ENCODE measurements at places on chromosomes 5 and 9.
A peak's percentile ranks its signal among the peaks of the same experiment; 100 is the strongest.

DNA sequence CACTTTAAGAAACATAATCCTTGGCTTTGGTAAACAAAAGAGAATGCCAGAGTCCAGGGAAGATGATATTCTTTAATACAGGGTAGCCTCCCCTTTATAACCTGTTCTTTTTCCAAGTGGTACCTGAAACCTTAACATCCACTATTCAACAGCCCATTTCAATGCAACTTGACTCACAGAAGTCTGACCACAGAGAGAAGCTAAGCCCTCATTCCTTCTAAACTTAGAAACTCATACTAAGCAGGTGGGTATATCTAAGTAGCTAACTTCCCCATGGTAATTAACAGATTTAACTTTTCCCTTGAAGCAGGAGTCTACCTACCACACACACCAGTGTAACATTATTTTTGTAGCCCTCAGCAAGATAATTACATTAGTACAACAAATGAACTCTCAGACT, 91.9 kb downstream of the CEMIP2 start:
- DNase-seq = no peak

GRCh38 chr5:56818450-56819037, 3.2 kb downstream of the MAP3K1 start:
- DNase-seq = no peak

DNA sequence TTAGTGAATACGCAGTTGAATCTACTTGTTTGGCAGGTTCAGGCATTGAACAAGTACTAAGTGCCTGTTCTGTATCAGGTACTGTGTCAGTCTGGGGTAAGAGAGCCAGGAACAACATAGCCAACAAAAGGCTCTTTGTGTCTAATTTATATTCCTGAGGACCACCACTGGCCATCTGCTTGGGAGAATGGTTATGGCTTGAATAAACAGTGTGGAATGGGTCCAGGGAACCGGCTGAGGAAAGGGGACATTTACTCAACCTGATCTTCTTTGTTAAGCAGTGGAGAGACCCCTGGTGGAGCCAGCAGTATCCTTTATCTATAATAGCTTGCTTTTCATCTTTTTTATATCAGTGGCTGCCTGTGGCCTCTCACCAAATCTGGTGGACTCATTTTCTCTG, 38.6 kb downstream of the EXOSC2 start:
- no peak for DNase-seq

DNA sequence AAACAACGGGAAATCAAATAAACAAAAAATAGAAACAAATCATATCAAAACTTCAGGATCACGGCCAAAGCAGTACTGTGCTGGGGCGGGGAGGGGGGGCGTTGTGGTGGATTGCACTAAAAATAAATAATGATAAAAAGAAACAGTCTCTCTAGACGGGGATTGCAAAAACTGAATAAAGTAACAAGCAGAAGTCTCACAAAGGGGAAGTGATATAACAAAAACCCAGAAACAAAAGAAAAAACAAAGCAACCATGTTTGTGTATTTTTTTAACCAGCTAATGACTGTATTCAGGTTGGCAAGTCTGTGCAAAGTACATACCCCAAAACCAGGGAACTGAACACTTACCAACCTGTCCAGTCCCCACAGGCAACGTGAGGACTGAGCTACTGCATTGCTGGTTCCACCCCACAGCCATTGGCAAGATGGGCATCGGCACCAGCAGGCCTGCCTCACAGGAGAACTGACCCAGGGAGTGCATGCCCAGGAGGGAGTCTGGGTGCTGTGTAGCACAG, 24.1 kb downstream of the BICD2 start:
- no peak for DNase-seq

GRCh38 chr5:6291961-6292360, 86.4 kb downstream of the MED10 start:
- no peak for DNase-seq

DNA sequence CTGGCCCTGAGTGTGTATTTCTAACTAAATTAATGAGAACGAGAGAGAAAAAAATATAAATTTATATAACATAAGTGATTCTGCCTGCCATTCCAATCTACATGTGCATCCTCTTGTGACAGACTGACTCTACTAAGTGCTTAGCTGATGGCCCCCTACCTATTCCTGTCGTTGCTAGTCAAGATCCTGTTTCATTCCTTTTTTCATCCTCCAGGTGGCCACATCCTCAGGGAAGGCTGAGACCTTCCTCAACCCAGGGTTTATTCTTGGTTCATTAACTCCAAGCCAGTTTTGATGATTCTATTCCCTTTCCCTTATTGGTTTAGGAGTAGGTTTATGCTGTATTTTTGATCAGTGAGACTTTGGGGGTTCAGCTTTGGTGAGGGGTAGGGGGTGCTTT, 201.3 kb downstream of the C9orf152 start:
- no peak for DNase-seq

DNA sequence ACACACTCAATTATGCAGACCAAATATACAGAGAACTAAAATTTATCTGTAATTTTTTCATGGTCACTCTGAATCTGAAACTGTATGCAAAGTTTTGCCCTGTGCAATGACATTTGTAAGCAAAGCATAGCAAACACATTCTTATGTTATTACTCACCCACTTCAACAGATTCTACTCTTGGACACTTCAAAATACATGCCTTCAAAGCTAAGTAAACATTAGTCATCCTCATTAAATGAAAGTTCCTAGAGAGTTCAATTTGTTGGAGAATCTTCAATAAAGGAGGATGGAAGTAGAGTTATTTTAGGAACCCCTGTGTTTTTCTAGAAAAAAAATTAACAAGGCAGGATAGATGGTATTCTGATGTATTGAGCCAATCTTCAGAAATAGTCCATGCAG, 639.7 kb upstream of the C9orf72 start:
- DNase-seq = no peak

DNA sequence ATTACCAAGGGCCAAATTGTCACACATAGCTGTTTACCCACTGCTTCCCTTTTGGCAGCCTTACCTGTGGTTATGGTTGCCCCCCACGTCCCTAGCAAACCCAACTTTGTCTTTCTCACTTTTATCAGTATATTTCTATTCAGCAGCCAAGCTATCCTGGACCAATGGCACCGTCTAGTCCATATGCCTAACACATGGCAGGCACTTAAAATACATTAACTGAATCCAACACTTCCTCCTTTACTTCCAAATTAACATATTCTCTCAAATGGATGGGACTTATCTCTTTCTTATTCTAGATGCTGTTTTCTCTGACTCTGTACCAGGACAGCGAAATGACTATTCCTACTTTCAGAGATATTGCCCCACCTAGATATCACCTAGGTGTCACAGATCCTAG, 50.9 kb upstream of the SLC44A1 start:
- DNase-seq = no peak

- no peak for DNase-seq
Measured at GRCh38 chr5:74325866-74326265, 314.7 kb downstream of the ENC1 start.

DNA sequence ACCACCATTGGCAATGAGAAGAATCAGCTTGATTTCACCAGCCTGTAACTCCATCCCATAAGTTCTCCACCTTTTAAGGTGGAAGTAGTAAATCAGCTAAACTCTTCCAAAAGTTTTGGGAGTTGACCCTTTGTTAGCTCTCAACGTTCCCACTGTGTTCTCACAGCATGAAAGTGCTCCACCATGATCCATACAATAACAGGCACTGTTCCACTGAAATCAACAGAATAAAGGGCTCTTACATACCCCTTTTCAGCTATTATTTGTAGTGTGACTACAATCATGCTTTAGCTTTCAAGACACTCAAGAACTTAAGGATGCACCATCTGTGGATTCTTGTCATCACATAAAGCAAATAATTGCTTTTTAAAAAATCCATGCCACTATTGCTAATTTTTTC, 81.6 kb downstream of the PPP2R2B start:
- no peak for DNase-seq

DNA sequence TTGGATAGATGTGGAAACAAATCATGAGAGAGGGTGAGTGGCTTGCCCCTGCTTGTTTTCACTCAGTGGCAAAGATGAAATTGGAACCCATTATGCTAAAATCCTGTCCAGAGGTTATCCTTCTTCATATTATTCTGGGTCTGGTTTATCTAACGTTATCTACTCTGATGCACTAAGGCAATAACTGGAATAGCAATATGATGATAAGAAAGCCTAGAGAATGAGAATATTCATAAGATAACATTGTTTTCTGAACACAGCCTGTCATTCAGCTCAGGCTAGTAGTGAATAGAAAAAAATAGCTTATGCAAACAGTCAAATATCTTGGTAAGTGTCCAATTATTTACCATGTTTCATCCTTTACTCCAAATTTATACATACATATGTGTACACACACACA, 132.0 kb upstream of the C6 start:
- no peak for DNase-seq

DNA sequence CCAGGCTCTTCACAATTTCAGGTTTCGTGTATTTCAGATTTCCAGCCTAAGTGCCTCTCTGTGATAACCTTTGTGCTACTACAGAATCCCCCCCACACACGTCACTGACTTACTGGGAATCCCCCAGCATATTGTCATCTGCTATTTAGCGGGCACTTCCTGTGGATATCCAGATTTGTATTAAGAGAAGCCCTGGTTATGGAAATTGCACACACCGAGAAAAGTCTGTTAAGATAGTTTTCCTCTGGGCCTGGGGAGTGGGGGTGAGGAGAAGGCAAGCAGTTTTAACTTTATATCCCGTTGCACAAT, 269.9 kb downstream of the MED10 start:
- DNase-seq = peak; percentile 10

DNA sequence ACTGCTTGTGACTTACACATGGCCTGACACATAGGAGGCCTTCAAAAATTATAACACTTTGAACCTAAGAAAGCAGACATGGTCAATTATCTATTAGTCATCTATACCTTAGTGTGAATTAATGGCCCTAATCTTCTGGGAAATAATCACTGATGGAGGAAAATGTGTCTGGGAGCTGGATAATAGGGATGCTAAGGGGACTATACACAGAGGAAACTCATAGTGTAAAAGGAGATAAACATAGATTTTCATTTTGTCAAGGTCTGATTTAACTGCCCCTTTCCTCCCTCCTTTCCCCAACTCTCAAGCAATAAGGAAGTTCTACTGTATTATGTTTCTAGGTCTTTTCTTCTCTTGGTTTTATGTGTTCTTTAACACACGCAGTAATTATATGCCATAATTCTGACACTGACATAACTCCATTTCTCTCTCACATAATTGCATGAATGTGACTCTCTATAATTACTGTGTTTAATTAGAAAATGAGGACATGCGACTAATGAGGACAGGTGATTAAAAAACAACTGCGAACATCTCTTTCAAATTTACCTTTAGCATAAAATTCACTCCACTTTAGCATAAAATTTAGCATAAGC, 18.7 kb upstream of the PRELID2 start:
- DNase-seq = no peak

GRCh38 chr9:34650816-34651215, 1.2 kb upstream of the IL11RA start:
- no peak for DNase-seq

DNA sequence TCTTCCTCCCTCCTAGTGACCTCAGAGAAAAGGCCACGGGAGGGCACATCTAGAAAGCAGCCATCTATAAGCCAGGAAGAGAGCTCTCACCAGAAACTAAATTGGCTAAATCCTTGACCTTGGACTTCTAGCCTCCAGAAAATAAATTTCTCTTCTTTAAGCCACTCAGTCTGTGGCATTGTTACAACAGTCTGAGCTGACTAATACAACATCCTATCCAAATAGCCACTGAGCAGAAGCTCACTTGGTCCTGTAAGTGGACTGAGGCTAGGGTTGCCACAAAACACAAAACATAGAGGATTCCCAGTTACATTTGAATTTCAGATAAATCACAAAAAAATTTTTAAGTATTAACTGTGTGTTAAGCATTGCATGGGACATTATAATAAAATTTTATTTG, 383.4 kb downstream of the MLLT3 start:
- no peak for DNase-seq

DNA sequence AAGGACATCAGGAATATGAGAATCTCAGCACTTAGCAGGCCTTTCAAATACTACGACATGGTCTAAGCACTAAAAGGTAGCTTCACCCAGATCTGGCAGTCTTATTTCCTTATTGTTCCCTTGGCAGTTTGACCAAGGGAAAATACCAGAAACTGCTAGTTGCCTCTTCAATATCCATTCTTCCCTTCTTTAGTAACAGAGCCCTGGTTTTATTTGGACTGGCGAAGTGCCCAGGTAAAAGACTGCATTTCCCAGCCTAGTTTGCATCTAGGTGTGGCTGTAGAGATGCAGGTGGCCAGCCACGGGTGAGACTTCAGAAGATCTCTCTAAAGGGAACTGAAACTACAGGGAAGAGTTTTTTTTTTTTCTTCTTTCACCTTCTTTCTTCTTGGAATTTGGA, 21.6 kb downstream of the DMRT2 start:
- no peak for DNase-seq

- no peak for DNase-seq
Measured at GRCh38 chr9:136234597-136234996, 11.0 kb downstream of the QSOX2 start.

DNA sequence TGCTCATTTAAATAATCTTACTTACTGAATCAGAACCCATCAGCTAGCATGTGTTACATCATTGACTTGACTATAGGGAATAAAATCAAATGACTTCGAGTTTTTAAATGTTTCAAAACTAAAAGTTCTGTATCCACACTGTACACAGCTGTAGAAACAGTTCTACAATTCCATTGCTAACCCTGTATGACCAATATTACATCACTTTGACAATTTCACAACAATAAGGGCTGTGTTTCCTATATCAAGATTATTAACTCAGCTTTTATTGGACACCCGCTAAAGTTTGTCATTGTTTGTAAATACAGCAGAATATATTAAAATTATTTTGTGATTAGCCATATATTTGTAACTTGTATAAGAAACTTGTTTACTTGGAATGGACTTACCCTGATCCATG, 540.8 kb downstream of the PRELID2 start:
- no peak for DNase-seq

- no peak for DNase-seq
Measured at GRCh38 chr9:21336457-21336856, 1.3 kb upstream of the KLHL9 start.

- no peak for DNase-seq
Measured at GRCh38 chr9:29066141-29066640, 1492.9 kb upstream of the C9orf72 start.

DNA sequence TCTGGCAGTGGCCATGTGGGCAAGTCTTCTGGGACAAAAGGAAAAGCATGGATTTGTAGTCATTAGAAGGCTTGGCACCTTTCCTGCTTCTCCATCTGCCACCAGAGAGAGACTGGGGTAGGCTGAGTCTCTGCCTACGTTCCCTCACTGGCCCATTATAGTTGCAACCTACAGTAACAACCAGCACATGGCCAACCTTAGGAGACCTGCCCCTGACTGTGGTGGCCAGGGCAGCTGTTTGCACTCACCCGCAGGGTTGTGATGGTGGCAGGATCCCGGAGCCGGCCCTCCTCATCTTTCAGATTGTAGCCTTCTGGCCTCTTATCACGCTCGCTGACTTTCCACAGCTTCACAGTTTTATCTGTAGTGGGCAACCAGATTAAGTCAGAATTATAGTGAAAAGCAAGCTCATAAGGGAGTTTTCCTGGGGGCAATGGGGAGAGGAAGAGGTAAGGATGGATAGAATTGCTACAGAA, 174.9 kb upstream of the GPR151 start:
- DNase-seq = no peak

- no peak for DNase-seq
Measured at GRCh38 chr5:4142842-4143241, 547.2 kb downstream of the IRX1 start.

All from GM12864 (cell line).